ENCODE measurements at places on chromosomes 2 and 18. TPM values are rescaled to one million over a fixed set of nuclear protein-coding genes. Genes with fewer than 3 reads are reported as not detected.

GRCh38 chr2:128643221-128644065 is 324.8 kb upstream of the HS6ST1 start:
- H3K27ac ChIP-seq, result no peak overlapping the region
- H3K4me3 ChIP-seq, result no peak overlapping the region
- DNase-seq, result no peak
- no peaks in the 10 kb centered on the region for H3K4me1 ChIP-seq
- no peaks in the 10 kb centered on the region for H3K27me3 ChIP-seq

DNA sequence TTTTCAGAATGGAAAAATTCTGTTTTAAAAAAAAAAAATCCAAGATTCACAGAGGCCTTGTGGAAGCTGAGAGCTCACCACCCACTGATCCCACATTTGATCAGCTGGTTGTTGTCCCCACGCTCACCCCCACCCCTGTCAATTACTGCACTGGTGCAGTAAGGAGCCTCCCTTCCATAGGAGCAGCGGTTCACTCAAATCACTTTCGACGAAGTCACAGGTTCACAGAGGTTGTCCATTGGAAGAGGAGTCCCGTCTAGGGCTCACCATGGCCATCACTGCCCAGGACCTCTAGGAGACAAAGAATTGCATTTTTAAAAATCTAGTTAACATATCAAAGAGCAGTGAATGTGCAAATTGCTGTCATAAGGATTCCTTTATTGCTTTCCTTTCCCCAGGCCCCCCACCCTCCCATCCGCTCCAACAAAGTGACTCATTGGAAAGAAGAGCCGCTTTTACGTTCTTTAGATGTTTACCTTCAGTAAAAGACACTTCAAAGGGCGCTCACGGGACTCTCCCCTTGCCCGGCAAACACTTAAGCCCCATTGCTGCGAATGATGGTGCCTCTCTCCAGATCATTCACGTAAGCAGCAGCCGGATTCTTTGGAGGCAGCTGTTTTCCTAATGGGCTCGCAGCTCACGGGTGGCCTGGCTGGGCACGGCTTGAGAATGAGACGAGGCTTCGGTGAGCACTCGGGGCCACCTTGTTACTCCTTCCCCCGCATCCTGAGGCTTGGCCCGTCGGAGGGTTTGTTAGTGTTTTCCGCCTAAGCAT is 165.5 kb upstream of the SALL3 start:
- peaks cover 13% of the 10 kb centered on the region for H3K27me3 ChIP-seq
- no peak overlapping the region for H3K27ac ChIP-seq
- no peak for DNase-seq
- no peaks in the 10 kb centered on the region for H3K36me3 ChIP-seq
- H3K4me1 ChIP-seq, result no peaks in the 10 kb centered on the region
- H3K4me3 ChIP-seq, result no peak overlapping the region

The KCNG2 gene
- not detected for total RNA-seq

The GRP gene
- not detected for total RNA-seq

- H3K27me3 ChIP-seq, result no peaks in the 10 kb centered on the region
- no peak overlapping the region for H3K4me3 ChIP-seq
- no peak for DNase-seq
- no peaks in the 10 kb centered on the region for H3K36me3 ChIP-seq
- H3K4me1 ChIP-seq, result peaks cover 3% of the 10 kb centered on the region
Measured at GRCh38 chr2:127022817-127023216, 84.1 kb downstream of the BIN1 start.

DNA sequence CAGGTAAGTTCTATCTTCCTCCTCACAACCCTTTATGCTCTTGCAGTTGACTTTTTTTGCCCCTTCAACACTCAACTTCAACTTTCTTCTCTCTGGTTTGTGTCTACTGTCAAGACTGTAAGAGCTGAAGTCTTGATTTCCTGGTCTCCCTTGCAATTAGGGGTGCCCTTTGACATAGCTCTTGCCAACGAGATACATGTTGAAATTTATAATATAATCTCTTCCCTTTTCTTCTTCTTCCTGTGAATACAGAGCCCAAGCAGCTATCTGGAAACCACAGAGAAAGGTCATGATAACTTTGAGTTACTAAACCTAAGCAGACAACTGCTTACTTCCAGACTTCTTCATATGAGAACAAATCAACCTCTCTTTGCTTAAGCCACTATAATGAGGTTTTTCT is 163.5 kb downstream of the MC4R start:
- no peak overlapping the region for H3K4me3 ChIP-seq
- H3K36me3 ChIP-seq, result no peaks in the 10 kb centered on the region
- DNase-seq, result no peak
- H3K4me1 ChIP-seq, result no peaks in the 10 kb centered on the region
- no peak overlapping the region for H3K27ac ChIP-seq

GRCh38 chr2:70888366-70888922 is 47.3 kb upstream of the ATP6V1B1 start:
- H3K36me3 ChIP-seq, result no peaks in the 10 kb centered on the region
- no peak overlapping the region for H3K27ac ChIP-seq
- H3K4me1 ChIP-seq, result peaks cover 27% of the 10 kb centered on the region
- peaks cover 77% of the 10 kb centered on the region for H3K27me3 ChIP-seq
- no peak for DNase-seq

Measured in activated naive CD4-positive, alpha-beta T cell treated with anti-CD3 and anti-CD28 coated beads for 36 hours (primary cell).